ENCODE measurements at places on chromosomes 6 and 20.

- H3K36me3 ChIP-seq: no peaks in the 10 kb centered on the region
Measured at GRCh38 chr6:111625461-111626391, 20.0 kb upstream of the TRAF3IP2 start.

- peaks cover 4% of the 10 kb centered on the region for H3K4me1 ChIP-seq
- DNase-seq: peak; percentile 16
- H3K27me3 ChIP-seq: no peaks in the 10 kb centered on the region
- no peak overlapping the region for H3K4me3 ChIP-seq
Measured at GRCh38 chr6:133697666-133698065, 191.2 kb upstream of the TCF21 start.

DNA sequence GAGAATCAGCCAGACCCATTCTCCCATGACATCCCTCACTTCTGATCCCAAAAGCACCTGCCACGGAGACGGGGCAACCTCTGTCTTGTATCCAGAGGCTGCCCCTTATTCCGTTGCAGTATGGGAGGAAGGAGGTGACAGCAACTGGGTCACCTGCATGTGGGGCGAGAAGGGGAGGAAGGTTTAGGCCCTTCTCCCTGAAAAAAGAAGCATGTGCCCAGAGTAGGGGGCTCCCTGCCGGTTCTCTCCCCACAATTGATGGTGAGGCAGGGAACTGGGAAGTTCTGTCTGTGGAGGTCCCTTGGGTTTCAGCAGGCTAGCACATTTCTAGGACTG lies 49.3 kb upstream of the FANCE start:
- H3K27me3 ChIP-seq: no peaks in the 10 kb centered on the region
- H3K27ac ChIP-seq: no peak overlapping the region
- DNase-seq: no peak
- H3K4me3 ChIP-seq: no peak overlapping the region

- H3K27ac ChIP-seq: peak overlapping the region; percentile 7
- no peak for DNase-seq
- H3K4me1 ChIP-seq: peaks cover 4% of the 10 kb centered on the region
- no peaks in the 10 kb centered on the region for H3K27me3 ChIP-seq
- peak overlapping the region; percentile 89 for H3K4me3 ChIP-seq
- H3K36me3 ChIP-seq: peaks cover 15% of the 10 kb centered on the region
Measured at GRCh38 chr6:159788276-159788675, 1.1 kb downstream of the TCP1 start.

- H3K27me3 ChIP-seq: no peaks in the 10 kb centered on the region
- no peak overlapping the region for H3K4me3 ChIP-seq
- DNase-seq: peak; percentile 72
- H3K36me3 ChIP-seq: no peaks in the 10 kb centered on the region
Measured at GRCh38 chr6:87029711-87030314, 65.1 kb downstream of the CGA start.

DNA sequence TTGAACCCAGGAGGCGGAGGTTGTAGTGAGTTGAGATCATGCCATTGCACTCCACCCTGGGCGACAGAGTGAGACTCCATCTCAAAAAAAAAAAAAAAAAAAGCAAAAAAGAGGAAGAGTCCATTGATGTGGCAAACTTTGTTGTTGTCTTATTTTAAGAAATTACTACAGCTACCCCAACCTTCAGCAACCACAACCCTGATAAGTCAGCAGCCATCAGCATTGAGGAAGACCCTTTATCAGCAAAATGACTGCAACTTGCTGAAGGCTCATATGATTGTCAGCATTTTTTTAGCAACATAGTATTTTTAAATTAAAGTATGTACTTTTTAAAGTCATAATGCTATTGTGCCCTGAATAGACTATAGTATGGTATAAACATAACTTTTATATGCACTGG lies 48.8 kb downstream of the ZFP64 start:
- no peak for DNase-seq
- no peak overlapping the region for H3K4me3 ChIP-seq
- H3K36me3 ChIP-seq: no peaks in the 10 kb centered on the region
- no peak overlapping the region for H3K27ac ChIP-seq

DNA sequence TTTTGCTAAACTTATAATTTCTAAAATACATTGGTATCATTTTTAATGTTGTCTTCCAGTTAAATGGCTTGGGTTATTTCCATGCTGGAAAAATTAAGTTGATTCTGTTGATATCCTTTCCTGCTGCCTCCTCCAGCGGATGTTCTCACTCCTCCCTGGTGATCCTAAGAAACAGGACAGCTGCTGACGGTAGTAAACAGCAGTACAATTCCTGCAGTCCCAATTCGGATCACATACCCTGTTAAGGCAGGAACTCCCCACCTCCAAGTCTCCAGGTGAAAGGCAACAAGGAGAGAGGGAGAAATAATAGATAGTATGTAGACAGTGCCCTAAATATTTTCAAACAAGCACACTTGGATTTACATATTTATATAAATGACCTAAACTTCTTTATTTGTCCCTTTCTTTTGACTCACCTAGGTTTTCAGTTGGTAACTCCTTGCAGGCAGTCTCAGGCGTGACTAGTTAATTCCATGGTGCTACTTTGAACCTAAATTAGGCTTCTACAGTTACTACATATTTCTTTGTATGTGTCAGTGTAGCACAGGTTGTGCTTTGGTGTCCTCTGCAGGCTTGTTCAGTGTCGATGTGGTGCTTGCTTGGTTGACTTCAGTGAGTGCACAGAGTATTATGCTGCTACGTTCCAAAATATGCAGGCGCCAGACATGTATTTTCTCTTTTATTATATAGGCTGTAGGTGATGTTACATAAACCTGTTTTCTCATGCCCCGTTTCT lies 126.0 kb downstream of the ADGRB3 start:
- no peak overlapping the region for H3K27ac ChIP-seq
- H3K4me1 ChIP-seq: no peaks in the 10 kb centered on the region
- DNase-seq: no peak
- H3K27me3 ChIP-seq: no peaks in the 10 kb centered on the region

- H3K36me3 ChIP-seq: no peaks in the 10 kb centered on the region
- H3K4me1 ChIP-seq: no peaks in the 10 kb centered on the region
- no peak overlapping the region for H3K4me3 ChIP-seq
- DNase-seq: no peak
Measured at GRCh38 chr20:1507276-1507675, 16.1 kb upstream of the SIRPB2 start.

DNA sequence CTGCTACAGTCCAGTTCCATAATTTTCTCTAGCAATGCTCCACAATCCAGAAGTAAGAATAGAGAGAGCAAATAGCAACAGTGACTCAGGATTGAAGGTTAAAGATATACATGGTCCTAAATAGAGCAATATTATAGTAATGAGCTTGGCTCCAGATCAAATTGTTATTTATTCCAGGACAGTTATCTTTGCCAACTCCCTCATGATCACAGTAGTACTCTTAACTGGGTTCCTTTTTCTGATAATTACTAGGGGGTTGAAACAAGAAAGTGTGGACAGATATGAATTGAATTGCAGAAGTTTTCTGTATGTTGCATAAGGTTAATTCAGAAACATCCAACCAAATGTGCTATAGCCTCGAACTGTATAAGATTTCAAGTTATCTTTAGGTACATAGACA lies 11.9 kb downstream of the FAM184A start:
- H3K27me3 ChIP-seq: no peaks in the 10 kb centered on the region
- no peaks in the 10 kb centered on the region for H3K36me3 ChIP-seq
- no peak for DNase-seq
- no peak overlapping the region for H3K4me3 ChIP-seq
- no peak overlapping the region for H3K27ac ChIP-seq

DNA sequence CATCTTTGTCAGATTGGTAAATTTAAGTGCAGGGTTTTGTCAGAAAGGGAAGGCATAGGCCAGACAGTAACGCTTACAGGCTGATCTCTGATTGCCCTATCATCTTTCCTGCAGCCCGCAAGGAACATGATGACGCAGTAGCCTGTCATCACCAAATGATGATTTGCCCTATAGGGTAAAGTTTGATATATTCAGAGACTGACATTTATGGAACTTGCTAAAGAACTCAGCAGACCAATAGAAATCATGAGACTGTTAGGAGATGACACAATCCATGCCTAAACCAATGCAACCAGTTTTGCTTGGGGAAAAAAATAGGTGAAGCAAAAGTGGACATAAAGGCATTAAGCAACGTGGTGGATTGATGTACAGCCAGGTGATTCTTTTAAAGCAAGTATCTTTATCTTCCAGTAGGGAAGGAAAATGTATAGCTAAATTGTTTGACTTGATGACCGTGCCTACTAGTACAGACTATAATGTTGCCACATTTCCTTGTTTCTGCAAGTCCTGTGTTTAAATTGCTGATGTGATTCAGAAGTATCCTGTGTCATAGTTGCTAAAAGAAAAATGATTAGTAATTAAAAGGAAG lies 2.4 kb downstream of the NUS1 start:
- H3K4me1 ChIP-seq: peaks cover 5% of the 10 kb centered on the region
- peak; percentile 44 for DNase-seq
- no peaks in the 10 kb centered on the region for H3K27me3 ChIP-seq
- H3K4me3 ChIP-seq: peak overlapping the region; percentile 9

DNA sequence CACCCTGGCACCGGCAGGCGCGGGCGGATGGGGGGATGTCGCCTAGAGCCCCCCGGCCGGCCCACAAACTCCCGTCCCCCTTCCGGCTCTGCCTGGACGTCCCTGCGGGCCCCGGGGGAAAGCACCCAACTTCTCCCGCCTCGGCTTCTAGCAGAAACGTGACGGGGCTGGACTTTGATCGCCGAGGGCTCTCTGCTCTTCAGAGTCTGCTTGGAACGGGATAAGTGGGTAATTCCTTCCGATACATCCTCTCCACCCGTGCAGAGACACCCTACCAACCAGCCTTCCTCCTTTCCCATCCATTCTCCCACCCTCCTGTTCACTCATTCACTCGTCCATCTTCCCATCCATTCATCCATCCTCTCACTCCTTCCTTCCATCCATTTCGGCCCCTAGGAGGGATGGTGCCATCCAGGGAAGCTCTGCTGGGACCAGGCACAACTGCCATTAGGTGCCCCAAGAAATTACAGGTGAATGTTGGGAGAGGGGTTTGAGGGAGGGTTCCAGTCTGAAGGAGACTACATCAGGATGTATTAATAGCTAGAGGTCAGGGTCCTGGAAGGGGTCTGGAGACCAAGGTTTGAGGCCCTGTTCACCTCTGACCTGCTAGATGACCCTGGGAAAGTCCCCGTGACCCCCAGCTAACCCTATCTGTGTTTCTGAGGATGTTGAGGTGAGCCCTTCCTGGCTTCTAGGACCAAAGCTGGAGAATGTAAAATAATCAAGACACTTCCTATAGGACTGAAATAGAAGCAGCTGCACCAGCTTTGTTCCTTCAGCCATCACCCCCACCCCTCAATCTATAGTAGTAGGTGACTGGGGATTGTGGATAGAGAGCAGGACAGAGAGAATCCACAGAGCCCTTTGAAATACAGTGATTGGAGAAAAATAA lies 538 bp downstream of the TTLL9 start:
- H3K36me3 ChIP-seq: no peaks in the 10 kb centered on the region
- no peak for DNase-seq
- H3K27me3 ChIP-seq: peaks cover 63% of the 10 kb centered on the region
- peak overlapping the region; percentile 5 for H3K4me3 ChIP-seq

GRCh38 chr6:25875926-25876602 lies 2.0 kb upstream of the SLC17A3 start:
- H3K4me1 ChIP-seq: no peaks in the 10 kb centered on the region
- H3K36me3 ChIP-seq: no peaks in the 10 kb centered on the region
- no peak for DNase-seq
- H3K27me3 ChIP-seq: no peaks in the 10 kb centered on the region
- H3K4me3 ChIP-seq: no peak overlapping the region

- no peak for DNase-seq
- peaks cover 8% of the 10 kb centered on the region for H3K4me1 ChIP-seq
- H3K27ac ChIP-seq: no peak overlapping the region
- peaks cover 57% of the 10 kb centered on the region for H3K27me3 ChIP-seq
- H3K36me3 ChIP-seq: no peaks in the 10 kb centered on the region
- no peak overlapping the region for H3K4me3 ChIP-seq
Measured at GRCh38 chr20:2749951-2750490, 50.4 kb downstream of the CPXM1 start.

GRCh38 chr6:132713352-132714134 lies at the start of gene VNN1:
TSS of gene VNN1 (minus strand) at chr6:132714055. CDS start at chr6:132714035, 20 bp downstream.
- H3K4me3 ChIP-seq: no peak within 1 kb of the TSS
- H3K4me1 ChIP-seq: 0 out of 2 replicates have a peak, but pooled peaks cover 4% of the 10 kb centered on the region
- no peak for DNase-seq
- no peak within 1 kb of the TSS for H3K27ac ChIP-seq

DNA sequence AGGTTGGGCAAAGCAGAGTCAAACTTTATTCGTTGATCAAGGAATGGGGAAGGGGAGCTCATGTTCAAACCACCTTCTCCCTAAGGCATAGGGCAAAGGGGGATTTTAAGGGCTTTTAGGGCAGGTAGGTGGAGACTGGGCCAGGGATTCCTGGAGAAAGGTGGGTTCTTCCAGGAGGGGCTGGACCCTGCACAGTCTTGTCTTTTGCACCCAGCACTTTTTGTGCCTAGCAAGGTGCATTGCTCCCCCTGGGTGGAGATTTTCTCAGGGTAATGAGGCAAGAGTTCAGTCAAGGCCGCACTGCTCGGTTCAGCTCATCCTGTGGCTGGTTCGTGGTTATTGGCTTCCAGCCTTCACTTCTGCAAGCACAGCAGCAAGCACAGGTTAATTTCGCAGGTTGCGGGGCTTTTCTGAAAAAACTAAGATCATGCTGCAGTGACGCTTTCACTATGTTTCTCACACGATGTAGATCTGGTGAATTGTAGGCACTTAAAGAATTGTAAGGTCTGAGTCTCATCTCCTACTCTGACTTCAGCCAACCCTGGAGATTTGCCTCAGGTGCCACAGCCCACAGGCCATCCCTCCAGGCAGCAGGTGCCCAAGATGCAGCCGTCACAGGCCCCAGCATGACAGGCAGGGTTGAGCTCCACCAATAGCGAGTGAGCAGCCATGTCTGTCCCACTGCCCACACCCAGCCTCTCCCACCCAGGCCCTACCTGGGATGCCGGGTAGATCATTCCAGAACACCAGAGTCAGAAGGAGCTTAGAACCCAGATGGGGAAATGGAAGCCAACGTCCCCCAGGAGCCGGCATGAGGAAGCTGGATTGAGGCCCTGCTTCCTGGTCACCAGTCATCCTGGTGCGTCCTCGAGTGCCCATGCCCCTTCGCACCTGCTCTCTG lies 37.1 kb downstream of the SUN5 start:
- no peaks in the 10 kb centered on the region for H3K4me1 ChIP-seq
- DNase-seq: no peak
- no peak overlapping the region for H3K27ac ChIP-seq

DNA sequence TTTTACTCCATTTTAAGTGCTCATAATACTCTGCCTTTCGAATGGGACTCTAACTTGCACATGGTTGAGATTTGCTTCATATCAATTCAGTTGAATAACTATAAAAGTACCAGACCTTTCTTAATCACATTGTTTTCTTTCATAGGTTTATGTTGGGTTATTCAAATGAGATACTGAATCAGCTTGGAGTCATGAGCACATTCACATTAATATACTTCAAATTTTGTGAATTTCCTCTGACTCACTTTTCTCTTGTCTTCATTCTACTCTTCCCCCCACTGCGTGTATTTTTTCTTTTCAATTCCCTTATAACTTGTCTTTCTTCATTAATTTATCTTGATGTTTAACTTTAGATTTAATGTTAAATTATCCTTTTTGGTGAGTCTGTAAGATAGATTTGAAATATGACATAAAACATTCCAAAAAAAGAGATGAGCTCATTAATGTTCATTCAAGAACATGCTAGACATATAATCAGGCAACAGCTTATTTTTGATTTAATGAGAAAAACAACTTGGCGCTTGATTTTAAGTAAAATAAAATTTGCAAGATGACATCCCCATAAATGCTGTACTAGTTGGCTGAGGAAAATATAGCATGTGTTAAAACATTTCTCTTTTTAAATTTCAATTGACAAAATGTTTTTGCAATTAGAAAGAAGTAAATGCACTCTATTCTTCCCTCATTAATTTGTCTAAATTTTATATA lies 736.0 kb downstream of the CD109 start:
- no peaks in the 10 kb centered on the region for H3K4me1 ChIP-seq
- H3K4me3 ChIP-seq: no peak overlapping the region
- no peaks in the 10 kb centered on the region for H3K36me3 ChIP-seq
- no peak overlapping the region for H3K27ac ChIP-seq
- peak; percentile 69 for DNase-seq
